ENCODE measurements at places on chromosomes 1 and 21.

DNA sequence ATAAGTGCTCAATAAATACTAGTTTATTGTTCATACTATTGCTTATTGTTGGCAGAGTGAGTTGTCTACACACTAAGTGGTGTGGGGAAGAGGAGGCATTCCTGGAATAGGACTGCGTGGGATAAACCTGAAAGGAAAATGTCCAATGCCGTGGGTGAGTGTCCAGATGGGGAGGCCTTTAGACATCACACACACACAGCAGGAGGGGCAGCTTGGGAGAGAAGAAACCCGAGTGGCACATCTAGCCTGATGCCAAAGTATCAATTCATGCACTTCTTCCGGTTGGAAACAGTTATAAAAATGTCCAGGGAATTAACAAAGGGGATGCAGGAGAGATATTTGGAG, 27.3 kb downstream of the CCN1 start:
- DNase-seq = no peak

GRCh38 chr21:36354918-36355680, 30.1 kb upstream of the CHAF1B start:
- DNase-seq = no peak

- DNase-seq = no peak
Measured at GRCh38 chr1:186374303-186375151, 526 bp downstream of the TPR start.

GRCh38 chr1:211831558-211832323, 1.2 kb upstream of the LPGAT1 start:
- no peak for DNase-seq

GRCh38 chr1:177392336-177392735, 221.6 kb downstream of the BRINP2 start:
- DNase-seq = no peak

- no peak for DNase-seq
Measured at GRCh38 chr1:205494115-205494514, 10.4 kb upstream of the CDK18 start.

- peak; percentile 59 for DNase-seq
Measured at GRCh38 chr1:65002508-65003315, 36.4 kb upstream of the JAK1 start.

GRCh38 chr1:211320980-211321379, 5.7 kb upstream of the TRAF5 start:
- no peak for DNase-seq

- no peak for DNase-seq
Measured at GRCh38 chr1:51281807-51282206, 45.7 kb downstream of the RNF11 start.

DNA sequence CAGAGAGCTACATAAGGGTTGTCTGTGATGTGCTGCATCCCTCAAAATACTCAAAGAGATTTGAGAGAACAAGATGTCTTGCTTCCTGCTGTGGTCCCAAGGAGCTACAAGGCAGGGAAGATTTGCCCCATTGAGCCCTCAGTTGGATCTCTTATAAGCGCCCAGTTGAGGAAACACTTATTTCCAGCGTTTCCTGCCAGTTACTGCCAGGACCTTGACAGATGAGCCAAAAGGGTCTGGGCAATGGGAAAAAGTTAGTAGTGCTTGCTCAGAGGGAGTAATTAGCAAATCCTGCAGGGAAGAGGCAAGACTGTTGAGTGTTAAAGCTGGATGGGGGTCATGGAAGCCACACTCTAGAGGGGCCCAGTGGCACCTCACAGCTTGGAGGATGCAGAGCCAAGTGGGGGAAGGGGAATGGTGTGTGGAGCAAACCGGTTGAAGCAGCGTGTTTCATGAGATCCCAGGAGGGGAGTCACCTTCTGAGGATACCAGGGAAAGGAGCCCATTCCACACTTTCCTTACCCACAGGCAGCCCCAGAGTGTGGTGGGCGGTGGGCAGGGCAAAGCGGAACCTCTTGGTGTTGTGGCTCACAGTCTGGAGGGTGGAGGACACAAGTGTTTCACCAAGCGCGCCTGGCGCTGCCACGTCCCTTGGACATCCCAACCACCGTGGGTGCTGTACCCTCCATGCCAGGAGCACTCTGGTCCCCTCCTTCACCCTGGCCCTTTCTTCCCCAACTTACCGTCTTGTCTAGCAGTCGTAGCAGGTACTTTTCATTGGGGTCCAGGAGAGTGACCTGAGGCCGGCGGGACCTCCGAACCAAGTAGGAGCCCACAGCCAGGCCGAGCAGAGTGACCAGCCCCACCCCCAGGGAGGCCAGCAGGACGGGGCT, 805 bp downstream of the CYB5R1 start:
- no peak for DNase-seq

DNA sequence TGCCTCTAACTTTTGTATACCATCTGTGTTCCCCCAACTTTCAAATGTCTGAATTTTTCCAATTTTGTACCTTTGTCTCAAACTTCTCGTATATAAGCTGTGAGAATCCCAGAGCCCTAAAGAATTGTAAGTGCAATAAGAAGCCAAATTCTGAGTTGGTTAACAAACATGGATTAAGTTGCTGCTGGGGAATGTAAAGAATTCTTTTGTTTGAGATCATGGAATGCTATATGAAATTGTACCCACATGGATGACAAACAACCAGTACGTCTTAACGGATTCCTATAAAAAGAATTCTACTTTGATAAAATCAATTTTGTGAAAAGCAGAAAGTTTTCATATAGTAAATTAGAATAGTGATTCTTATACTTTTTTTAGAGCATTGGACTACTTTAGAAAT, 72.4 kb upstream of the CYP2J2 start:
- DNase-seq = no peak

DNA sequence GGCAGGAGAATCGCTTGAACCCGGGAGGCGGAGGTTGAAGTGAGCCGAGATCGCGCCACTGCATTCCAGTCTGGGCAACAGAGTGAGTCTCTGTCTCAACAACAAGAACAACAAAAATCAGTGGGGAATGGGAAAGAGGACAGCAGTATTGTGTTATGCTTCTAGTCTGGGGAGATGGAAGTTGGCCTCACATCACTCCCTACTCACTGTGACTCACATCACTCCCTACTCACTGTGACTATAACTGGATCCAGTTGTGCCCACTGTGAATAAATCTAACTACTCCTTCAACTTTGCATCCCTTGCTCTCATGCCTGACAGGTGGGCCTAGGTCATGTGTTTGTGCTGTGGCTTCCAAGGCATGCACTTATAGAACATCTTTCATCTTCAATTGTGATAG, 285.4 kb upstream of the USP24 start:
- DNase-seq = no peak

GRCh38 chr1:66274634-66275033, 259.3 kb upstream of the SGIP1 start:
- DNase-seq = no peak

DNA sequence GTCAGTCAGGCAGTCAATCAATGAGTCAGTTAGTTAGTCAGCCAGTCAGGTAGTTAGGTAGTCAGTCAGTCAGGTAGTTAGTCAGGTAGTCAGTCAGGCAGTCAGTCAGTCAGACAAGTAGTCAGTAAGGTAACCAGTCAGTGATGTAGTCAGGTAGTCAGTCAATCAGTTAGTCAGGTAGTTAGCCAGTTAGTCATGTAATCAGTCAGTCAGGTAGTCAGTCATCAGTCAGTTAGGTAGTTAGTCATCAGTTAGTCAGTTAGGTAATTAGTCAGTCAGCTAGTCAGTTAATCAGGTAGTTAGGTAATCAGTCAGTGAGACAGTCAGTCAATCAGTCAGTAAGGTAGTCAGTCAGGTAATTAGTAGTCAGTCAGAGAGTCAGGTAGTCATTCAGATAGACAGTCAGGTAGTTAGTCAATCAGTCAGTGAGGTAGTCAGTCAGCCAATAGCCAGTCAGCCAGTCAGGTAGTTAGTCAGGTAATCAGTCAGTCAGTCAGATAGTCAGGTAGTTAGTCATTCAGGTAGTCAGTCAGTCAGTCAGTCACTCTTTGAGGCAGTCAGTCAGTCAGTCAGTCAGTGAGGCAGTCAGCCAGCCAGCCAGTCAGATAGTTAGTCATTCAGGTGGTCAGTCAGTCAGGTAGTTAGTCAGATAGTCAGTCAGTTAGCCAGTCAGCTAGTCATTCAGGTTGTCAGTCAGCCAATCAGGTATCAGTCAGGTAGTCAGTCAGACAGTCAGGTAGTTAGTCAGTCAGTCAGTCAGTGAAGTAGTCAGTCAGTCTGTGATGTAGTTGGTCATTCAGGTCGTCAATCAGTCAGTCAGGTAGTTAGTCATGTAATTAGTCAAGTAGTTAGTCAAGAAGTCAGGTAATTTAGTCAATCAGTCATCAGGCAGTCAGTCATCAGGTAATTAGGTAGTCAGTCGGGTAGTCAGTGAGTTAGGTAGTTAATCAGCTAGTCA, 15.3 kb downstream of the KRTAP10-1 start:
- DNase-seq = no peak

GRCh38 chr1:101293461-101294051, 56.7 kb downstream of the S1PR1 start:
- DNase-seq = peak; percentile 27

DNA sequence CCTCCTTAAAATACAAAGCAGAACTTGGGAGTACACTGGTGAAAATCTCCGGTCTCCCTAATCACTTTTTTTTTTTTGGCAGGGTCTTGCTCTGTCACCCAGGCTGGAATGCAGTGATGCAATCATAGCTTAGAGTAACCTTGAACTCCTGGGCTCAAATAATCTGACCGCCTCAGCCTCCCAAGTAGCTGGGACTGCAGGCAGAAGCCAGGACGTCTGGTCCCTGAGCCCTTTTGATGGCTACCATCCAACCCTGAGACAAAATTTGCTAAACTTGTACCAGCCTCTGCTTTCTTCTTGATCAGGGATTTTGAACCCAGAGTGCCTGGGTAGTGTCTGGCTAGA, 4.1 kb downstream of the L1TD1 start:
- no peak for DNase-seq

- no peak for DNase-seq
Measured at GRCh38 chr1:171738911-171739310, 3.0 kb downstream of the VAMP4 start.

- no peak for DNase-seq
Measured at GRCh38 chr1:113153116-113153803, 80.3 kb downstream of the LRIG2 start.

- peak; percentile 22 for DNase-seq
Measured at GRCh38 chr1:146012703-146013558, 8.6 kb downstream of the HJV start.

DNA sequence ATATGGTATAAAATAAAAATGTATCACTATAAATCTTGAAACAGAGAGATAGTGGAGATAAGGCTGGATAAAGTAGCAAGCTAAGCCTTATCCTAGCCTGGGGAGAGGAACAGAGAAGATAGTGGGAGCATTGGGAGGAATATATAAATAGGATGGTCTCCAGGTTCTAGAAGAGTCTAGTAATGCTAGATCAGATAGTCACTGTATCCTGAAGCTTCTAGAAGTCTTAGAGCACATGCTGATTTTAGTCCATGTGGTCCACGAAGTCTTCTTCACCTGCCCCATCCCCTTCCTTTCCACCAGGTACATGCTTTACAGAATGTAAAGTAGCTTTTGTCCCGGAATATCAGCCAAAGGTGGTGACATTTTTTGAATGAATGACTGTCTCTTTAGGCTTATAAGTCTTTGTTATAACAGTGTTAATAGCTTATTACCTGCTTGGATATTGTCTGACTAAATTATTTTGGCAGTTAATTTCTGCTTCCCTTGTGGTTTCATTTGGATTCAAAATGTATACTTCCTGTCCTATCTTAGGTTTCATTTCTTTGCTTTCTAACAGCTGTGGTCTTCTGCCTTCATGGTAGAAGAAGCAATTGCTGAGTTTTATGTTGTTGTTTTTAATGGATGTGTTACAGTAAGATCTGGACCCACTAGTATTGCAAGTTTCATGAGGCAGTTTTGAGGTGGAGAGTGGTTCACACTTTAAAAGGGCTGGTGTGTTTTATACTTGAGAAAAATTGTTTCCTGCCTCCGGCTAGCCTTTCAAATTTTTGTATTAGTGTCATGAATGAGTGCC, 5.9 kb downstream of the SMG7 start:
- DNase-seq = no peak

GRCh38 chr1:166083887-166084286, 82.9 kb downstream of the FAM78B start:
- no peak for DNase-seq

DNA sequence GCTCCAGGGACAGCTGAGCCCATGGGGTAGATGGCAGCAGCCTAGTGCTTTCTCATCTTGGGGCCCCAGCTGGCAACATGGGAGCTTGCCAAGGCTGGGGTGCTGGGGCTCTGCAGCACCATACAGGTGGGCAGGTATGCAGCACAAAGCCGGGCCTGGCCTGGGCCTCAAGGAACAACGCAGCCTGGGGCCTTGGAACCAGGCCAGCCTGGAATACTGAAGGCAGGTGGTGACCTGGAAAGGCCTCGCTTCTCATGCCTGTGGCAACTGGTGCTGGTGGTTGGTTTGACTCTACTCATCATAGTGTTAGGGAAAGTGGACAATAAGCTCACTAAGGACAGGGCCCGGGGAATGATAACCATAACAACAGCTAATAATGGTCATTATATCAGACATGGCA, 27.0 kb upstream of the SDHB start:
- DNase-seq = no peak

DNA sequence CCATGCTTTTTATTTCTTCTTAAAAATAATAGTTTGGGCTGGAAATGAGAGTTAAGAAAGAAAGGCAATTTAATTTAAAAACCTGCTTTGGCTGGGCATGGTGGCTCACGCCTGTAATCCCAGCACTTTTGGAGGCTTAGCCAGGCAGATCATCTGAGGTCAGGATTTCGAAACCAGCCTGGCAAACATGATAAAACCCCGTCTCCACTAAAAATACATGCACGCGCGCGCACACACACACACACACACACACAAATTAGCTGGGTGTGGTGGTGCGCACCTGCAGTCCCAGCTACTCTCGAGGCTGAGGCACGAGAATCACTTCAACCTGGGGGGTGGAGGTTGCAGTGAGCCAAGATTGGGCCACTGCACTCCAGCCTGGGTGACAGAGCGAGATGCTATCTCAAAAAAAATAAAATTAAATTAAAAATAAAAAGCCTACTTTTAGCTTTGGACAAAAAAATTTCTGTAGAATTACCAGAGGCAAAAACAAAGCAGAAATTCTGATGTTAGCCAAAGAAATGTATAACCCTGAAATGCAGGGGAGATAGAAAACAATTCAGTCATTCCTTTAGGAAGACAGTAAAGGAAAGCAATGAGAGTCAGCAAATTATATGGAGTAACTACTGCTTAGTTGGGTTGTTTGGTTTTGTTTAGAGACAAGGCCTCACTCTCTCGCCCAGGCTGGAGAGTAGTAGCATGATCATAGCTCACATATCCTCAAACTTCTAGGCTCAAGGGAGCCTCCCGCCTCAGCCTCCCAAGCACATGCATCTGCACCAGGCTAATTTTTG, 15.7 kb upstream of the IPP start:
- no peak for DNase-seq

GRCh38 chr1:99352821-99353220, 88.5 kb downstream of the PLPPR4 start:
- DNase-seq = no peak

- no peak for DNase-seq
Measured at GRCh38 chr1:54774820-54775498, 10.6 kb upstream of the PARS2 start.

GRCh38 chr1:87983841-87984240, 655.2 kb downstream of the LMO4 start:
- DNase-seq = no peak

- DNase-seq = no peak
Measured at GRCh38 chr1:89735479-89735878, 85.4 kb upstream of the LRRC8D start.

- DNase-seq = no peak
Measured at GRCh38 chr1:65581119-65581518, 160.7 kb downstream of the LEPR start.

GRCh38 chr1:157624471-157624870, 26.6 kb upstream of the FCRL4 start:
- DNase-seq = no peak
